ENCODE measurements at places on chromosomes 2 and 18.

DNA sequence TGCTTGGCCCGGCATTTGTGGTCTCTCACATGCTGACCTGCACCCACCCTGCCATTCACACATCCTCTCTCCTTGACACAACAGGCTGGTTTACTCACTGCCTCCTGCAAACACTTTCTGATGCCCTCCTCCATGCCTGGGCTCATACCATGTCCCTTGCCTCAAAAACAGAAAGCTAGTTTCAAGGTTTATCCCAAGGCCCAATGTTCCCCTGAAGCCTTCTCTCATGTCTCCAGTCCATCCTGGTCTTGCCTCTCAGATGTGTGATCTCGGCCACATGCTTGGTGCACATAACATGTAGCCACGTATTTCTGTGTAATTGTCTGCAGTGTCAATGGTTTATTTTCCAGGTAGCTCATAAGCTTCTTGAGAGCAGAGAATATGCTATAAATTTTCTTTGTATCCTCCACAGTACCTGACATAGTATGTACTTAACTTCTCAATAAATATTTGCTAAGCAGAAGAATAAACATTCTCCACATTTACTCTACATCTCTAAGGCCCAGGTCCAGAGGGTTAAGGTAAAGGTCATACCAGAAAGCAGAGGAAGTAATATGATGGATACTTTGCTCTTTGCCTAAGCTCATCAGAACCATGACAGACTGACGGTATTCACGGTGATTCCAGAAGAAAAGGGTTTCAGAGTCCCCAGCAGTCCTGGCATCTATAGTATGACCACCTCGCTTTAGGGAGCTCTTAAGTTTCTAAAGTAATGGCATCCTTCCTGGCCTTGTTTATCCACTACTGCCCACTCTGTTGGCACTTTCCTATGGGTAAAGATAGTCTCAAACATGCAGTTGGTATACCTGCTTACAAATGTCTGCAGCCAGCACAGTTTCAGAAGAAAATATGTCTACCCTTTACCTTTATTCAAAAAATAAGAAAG lies 163.4 kb upstream of the ZFP36L2 start:
- no peak for DNase-seq

DNA sequence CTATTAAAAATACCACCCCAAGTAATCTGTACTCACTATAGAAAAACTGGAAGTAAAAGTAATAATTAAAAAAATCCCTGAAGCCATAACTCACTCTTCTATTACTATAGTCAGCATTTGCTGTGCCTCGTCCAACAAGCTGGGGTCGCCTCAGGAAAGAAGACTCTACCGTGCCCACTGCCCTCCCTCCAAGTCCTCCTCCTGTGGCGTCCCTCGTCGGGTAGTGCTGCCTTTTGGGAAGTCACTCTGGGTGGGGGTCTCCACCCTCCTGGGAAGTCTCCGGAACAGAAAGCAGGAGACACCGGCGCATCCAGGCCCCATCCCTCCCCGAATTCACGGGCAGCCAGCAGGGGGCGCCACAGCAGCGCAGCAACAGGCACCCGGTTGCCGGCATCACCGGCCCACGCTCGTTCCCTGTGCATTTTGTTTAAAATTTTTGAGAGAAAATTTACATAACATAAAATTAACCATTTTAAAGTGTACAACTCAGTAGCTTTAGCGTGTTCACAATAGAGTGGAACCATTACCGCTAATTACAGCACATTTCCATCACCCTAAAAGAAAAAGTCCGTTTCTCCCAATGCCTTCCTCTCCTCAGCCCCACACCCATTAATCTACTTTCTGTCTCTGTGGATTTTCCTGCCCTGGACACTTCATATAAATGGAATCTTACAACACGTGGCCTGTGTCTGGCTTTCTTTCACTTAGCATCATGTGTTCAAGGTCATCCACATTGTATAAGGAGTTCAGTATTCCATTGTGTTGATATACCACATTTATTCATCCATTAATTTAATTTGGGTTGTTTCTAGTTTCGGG lies 62.2 kb downstream of the ADNP2 start:
- peak; percentile 24 for DNase-seq

DNA sequence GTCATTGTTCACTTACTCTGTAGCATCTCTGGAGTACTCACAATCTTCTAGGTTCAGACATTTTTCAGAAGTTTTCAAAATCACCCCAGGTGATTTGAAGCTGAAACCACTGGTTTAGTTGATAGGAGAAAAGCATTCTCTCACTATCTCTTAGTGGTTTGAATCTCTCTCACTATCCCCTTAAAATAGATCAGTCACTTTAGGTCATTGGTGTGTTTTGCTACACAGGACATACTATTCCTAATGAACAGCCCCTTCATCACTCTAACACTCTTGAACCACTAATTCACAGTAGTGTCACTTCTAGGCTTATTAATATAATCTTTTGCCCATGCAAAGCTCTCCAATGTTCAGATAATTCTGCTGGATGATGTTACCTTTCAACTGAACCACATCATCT lies 34.5 kb downstream of the LYPD6 start:
- no peak for DNase-seq

DNA sequence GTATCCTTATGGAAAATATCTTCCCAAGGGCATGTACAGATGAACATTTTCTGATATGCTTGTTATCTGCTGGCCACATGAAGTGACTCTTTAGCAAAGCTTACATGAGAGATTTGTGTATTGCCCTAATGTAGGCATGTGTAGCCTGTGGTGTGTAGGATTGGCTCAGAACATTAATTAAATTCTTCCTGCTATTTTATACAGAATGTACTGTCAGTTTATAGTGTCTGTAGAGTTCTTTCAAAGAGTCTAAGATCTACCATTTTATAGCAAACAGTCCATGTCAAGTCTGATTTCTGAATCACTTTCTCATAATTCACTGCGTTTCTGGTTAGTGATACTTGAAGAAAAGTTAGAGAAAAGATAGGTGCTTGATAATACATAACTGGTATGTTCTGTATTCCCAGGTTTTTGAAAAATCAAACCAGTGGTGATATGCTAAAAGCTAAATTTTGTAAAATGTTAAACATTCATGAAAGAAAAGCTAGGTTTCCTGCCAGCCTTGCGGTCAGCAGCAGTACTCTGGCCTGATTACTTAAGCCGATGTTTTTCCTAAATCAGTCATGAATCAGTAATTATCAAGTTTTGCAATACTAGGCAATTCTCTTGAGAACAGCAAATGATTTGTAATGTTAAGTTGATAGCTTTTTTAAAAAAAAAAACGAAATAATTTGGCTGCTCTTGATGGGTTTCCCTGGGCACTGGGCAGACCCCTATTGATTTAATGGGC lies 30.9 kb upstream of the EFEMP1 start:
- DNase-seq: no peak

GRCh38 chr2:232526372-232526941 lies 497 bp downstream of the CHRND start:
- no peak for DNase-seq

DNA sequence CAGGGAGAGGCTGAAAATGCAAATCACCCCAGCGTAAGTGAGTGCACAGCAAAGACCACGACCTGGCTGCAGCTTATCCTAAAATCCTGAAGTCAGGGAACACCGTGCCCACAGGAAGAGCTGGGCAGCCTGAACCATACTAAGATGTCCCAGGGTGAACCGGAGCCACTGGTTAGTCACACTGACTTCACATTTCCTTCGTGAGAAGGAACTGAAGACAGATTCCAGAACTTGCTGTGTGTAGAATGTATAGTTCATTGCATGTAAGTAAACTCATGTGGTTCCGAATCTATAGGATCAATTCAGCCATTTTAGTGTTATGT lies 84.6 kb upstream of the NDUFV2 start:
- DNase-seq: no peak

DNA sequence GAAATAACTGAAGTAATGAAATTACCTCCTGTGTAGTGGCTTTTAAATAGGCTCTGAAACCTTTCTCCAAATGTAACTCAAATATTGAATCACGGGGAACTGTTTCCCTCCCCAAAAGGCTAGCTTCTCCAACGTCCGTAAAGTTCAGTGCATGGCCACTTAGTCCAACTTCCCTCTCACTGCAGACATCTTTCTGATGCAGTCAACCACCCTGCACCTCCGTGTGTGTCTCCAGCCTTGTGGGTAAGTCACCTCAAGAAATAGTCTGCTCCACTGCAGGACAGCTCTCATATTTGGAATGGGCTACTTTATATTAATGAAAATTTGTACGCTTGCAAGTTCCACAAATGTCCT lies 152.5 kb upstream of the CYRIA start:
- DNase-seq: no peak
